ENCODE measurements at places on chromosomes 7 and 10.

- peak; percentile 52 for DNase-seq
Observed at GRCh38 chr7:351256-351655, 61.3 kb downstream of the FOXL3 start.

DNA sequence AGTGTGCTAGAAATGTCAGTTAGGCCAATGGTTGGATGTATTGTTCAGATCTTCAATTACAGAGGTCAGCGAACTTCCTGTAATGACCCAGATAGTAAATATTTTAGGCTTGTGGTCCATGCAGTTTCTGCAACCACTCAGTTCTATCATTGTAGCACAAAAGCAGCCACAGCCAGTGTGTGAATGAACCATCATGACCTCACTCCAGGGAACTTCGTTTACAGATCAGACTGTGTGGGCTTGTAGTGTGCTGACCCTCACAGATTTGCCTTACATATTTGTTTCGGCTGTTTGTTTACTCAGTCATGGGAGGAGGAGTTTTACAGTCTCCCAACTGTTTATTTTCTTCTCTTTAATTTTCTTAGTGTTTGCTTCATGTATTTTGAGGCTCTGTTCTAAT lies 55.4 kb downstream of the LANCL2 start:
- DNase-seq = no peak

DNA sequence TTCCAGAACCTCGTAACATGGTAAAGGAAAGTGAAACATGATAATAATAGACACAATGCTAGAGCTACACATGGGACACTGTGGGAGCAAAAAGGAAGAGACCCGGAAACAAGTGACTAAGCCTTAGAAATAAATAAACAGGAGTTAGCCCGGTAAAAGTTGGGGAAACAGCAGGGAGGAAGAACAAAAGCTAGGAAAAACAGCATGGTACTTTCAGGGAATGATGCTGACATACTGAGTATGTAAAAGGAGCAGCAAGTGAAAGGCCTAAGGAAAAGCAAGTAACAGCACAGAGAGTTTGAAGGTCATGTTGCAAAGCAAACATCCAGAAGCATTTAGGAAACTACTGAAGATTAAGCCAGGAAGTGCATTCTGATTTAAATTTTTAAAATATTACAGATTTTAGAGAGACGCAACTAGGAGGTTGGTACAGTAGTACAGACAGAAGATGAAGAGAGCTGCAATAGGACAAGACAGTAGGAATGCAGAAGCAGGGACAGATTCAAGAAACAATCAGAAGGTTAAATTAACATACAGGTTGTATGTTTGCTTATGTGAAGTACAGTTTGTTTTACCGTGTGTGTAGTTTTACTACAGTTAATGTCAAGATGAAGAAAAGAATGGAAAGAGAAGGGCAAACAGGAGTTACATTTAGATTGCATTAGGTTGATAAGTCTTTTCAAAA lies 63.7 kb downstream of the ARHGAP12 start:
- no peak for DNase-seq

GRCh38 chr7:5602734-5603133 lies 178.7 kb downstream of the RNF216 start:
- DNase-seq = no peak

GRCh38 chr7:136969761-136970160 lies 101.3 kb downstream of the CHRM2 start:
- DNase-seq = no peak

Data from stimulated activated CD8-positive, alpha-beta memory T cell treated with anti-CD3 and anti-CD28 coated beads, Interleukin-2, amount 100 ng/mL, for 1 hour (primary cell).